ENCODE measurements at places on chromosomes 7 and 10. TPM values are rescaled to one million over a fixed set of nuclear protein-coding genes. Genes with fewer than 3 reads are reported as not detected.

SAP25 gene
- 1.1 TPM for total RNA-seq

SOSTDC1 gene
- 7.1 TPM for total RNA-seq

GRCh38 chr7:1785839-1786238 is 115.8 kb downstream of the ELFN1 start:
- no peak for DNase-seq

DNA sequence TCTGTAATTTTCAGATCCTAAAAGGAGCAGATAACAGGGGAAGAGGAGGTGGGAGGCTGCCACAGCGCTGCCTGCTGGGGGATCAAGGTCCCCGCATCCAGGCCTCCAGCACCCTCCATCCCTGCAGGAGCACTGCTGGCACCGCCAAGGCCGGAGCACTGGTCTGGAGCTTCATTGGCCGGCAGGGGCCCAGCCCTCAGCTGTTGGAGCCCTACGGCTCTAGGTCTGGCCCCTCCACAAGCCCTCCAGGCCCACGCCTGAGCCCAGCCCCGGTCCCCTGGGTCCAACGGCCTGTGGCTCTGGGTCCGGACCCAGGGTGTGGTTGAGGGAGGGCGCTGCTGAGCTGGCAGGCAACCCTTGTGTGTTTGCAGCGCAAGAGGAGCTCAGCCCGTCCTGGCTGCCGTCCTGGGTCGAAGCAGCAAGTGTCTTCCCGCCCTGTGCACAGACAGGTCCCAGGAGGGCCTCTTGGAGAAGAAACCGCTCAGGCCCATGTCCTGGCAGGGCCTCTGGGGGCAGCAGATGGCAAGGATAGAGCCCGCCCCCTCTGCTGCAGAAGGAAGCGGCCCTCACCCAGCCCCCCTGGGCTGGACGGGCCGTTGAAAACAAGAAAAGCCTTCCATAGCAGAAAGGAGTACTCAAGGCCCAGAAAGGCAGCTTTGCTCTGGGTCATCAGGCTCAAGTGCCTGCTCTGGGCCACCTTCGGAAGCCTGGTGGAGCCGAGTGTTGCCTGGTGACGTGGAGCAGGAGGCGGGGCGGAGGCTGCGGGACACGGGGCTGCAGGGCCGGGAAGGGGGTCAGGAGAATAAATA is 54.3 kb upstream of the TNRC18 start:
- DNase-seq = no peak

GRCh38 chr7:36790311-36790787 is 66.1 kb upstream of the AOAH start:
- DNase-seq = no peak

- DNase-seq = no peak
These were observed 35.0 kb downstream of the GNA12 start for GRCh38 chr7:2808891-2809665.

- no peak for DNase-seq
These were observed 25.1 kb upstream of the AOAH start for GRCh38 chr7:36749282-36749960.

- no peak for DNase-seq
These were observed 30.1 kb downstream of the NEUROD6 start for GRCh38 chr7:31310321-31310935.

- no peak for DNase-seq
These were observed 112.7 kb downstream of the ACTR3B start for GRCh38 chr7:152872061-152872744.

- DNase-seq = no peak
These were observed 22.4 kb downstream of the AKR1C3 start for GRCh38 chr10:5116621-5117020.

GRCh38 chr10:6232225-6232807 is 29.6 kb downstream of the PFKFB3 start:
- no peak for DNase-seq

- peak; percentile 83 for DNase-seq
These were observed 256.3 kb upstream of the KLF14 start for GRCh38 chr7:130990178-130990832.

GRCh38 chr10:88038268-88038667 is 174.8 kb downstream of the PTEN start:
- DNase-seq = no peak

DNA sequence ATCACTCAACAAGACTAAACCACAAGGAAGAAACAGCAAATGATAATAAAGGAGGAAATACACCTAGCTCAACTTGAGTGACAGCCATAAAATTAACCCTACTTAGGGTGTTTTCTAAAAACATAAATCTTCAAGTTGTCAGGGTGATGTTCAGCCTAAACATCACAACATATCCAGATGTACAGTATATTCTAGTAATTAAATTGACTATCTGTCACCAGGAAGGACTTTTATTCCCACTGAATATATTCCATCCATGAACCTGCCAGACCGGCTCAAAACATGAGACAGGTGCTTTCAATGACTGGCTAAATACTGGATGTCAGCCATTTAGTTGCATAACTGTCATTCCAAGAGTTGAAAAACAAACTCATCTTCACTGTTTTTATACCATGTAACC is 298.1 kb upstream of the NEBL start:
- DNase-seq = no peak

Data from left colon (tissue), 2 donors.